NCI-H1436 treated with DMSO at 0.1 percent for 48 hours (cell line): ENCODE measurements at places on chromosomes 5 and 9.

DNA sequence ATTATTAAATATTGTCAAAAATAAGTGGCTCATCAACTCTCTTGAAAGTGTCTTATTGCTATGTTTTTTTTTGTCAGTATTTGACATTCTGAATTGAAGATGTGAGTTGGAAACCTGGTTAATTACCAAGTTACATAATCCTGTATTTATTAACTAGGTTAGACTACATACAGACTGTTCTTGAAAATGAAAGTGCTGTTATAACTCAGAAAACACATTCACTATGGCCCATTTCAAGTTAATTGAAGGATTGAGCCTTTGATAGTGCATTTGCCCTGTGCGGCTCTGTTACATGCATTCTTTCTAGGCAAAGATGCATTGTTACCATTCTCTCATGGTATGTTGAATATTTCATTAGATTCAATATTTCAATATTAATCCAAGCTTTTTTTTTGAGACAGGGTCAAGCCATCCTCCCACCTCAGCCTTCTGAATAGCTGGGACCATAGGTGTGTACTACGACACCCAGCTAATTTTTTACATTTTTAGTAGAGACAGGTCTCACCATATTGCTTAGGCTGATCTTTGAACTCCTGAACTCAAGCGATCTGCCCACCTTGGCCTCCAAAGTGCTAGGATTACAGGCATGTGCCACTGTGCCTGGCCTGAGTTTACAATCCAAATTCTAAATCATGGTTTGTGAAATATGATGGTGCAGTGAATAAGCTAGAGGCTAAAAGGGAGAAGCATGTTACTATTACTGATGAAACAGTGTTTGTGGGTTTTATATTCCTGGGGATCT is 10.0 kb downstream of the CTNNA1 start:
- DNase-seq: no peak

DNA sequence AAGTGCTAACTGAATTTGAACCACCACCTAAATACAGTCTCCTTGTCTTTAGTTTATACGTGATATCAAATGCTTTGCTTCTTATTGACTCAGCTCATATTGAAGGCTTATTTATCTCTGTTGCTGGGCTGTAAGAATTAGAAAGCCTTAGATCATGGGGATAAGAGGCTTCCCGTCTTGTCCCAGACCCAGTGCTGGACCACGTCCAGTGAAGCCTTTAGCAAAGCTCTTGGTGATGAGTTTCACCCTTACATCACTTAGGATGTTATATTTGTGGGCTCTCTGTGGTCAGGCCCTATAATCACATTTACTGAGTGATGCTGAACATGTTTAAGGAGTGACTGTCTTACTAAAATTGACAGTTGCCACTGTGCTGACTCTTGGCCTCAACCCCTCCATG is 11.2 kb downstream of the FAM240B start:
- no peak for DNase-seq

GRCh38 chr9:73093740-73094379 is 57.8 kb upstream of the ANXA1 start:
- no peak for DNase-seq

- no peak for DNase-seq
These were observed 22.9 kb upstream of the TEX10 start for GRCh38 chr9:100375658-100376057.

- DNase-seq: no peak
These were observed 128.8 kb downstream of the GPBP1 start for GRCh38 chr5:57302643-57303042.

DNA sequence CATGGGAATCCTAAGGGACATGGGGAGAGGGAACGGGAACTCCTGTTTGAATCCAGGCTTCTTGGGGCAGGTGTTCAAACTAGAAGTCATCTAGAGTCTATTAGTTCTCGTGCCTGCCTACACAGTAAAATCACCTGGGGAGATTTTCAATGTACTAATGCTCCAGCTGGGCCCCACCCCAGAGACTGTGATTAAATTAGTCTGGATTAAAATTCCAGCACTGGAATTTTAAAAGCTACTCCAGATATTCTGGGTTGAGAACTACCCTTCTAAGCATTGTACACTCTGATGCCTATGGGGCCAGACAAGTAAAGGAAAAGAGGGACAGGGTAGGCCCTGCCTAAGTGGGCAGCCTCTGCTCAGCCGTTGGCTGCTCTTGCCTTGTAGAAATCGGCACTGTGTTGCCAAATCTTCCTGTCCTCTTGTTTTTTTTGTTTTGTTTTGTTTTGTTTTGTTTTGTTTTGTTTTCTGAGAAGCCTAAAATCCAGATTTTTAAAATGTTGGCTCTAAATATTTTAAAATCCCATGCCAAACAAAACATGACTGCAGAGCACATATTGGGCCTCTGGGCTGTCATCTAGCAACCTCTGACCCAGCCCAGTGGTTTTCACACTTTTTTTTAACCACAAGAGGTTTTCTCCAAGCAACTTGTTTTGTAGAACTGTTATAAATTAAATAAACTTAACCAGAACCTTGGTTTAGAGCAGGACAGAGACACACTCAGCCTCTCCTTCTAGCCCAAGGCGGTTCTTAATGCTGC is 29.0 kb downstream of the ADRB2 start:
- DNase-seq: no peak

- DNase-seq: no peak
These were observed 124.0 kb downstream of the SEMA5A start for GRCh38 chr5:9421884-9422283.

GRCh38 chr5:142086229-142086628 is 22.4 kb upstream of the NDFIP1 start:
- no peak for DNase-seq

GRCh38 chr5:151052836-151053235 is 28.0 kb downstream of the TNIP1 start:
- no peak for DNase-seq

- no peak for DNase-seq
These were observed 87.9 kb downstream of the IQGAP2 start for GRCh38 chr5:76490960-76491359.

DNA sequence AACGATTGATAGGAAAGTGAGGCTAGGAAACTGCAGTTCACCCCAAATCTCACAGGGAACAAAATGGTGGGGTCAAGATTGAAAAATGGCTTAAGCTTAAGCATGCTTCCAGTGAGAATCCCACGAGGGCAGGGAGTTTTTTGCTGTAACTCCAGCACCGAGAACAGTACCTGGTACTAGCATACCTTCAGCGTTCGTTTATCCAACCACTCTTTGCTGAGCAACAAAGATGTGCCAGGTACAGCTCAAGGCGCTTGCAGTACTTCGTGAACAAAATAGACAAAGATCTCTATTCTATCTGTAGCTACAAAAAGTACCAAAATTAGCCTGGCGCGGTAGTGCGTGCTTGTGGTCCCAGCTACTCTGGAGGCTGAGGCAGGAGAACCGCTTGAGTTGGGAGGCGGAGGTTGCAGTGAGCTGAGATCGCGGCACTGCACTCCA is 778 bp upstream of the PPP6C start:
- no peak for DNase-seq

DNA sequence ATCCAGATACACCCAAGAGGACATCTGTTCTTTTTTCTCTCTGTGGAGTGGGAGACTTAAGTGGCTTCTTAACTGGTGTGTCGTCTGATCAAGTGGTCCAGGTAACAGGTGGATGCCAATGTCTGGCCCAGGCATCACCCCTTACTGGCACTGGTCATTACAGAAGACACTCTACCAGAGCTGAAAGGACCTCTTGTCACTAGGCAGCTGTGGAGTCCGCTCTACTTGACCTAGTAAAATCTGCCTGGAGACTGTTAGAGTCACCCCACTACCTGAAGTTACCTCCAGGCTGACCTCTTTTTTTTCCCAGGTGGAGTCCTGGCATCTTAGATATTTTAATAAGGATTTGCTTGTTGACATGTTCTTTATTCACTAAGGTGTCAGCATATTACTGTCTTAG is 22.5 kb downstream of the FXN start:
- DNase-seq: no peak

DNA sequence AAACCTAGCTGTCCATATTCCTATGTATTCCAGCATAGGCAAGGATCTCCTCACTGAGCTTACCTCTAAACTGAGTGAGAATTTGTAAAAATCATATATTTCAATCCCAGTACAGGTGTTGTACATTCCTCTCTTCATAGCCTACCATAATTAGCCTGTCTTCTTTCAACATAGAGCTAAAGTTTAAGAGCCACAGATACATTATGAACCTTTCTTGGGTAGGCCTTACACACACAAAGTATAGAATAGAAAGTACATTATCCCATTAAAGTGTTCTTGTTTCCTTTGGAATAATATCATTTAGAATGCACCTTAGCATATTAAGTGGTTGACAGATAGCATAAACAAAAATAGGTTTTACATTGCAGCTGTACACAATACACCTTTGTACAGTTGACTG is 282.1 kb upstream of the TMEM161B start:
- DNase-seq: no peak

DNA sequence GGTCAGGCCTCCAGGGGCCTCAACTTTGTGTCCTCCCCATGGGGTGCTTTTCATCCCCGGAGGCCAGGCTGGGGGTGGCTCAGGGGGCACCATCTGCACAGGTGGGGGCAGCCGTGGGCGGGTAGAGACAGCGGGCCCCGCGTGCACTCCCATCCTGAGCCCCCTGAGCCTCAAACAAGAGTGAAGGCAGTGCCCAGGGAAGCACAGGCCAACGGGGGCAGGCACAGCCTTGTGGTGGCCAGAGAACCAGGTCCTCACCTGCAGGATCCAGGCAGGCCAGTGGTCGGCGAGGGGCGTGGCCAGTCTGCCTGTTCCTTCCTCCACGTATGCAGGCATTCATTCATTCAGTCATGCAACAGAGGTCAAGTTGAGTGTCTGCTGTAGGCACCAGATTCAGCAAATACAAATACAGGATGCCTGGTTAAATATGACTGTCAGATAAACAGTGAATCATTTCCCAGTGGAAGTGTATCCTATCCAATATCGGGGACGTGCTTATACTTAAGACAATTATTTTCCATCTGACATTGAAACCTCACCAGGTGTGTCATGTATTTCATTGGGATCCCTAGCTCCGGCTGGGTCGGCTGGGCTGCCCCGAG is 22.3 kb downstream of the KCNT1 start:
- no peak for DNase-seq

DNA sequence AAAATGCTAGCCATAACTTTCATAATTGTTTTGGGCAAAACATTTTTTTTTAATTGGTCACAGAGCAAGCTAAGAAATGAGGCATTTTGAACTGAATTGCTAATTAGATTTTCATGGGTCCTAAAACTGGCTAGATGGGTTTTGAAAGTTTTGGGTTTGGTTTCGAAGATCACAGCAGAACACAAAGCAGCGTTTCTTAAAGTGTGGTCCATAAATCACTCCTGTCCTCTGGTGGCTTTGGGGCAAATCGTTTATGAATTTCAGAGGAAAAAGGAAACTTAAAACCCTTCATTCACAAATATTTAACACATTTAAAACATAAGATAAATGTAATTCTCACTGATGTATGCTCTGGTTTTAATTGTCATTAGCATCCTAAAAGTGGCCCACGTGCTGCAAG is 503.7 kb downstream of the SPATA31D1 start:
- DNase-seq: no peak

- DNase-seq: no peak
These were observed 51.1 kb downstream of the MAMDC2 start for GRCh38 chr9:70094747-70095146.

GRCh38 chr5:158170060-158170459 is 311.1 kb upstream of the CLINT1 start:
- no peak for DNase-seq

GRCh38 chr9:3810231-3810630 is 284.4 kb upstream of the RFX3 start:
- DNase-seq: no peak

DNA sequence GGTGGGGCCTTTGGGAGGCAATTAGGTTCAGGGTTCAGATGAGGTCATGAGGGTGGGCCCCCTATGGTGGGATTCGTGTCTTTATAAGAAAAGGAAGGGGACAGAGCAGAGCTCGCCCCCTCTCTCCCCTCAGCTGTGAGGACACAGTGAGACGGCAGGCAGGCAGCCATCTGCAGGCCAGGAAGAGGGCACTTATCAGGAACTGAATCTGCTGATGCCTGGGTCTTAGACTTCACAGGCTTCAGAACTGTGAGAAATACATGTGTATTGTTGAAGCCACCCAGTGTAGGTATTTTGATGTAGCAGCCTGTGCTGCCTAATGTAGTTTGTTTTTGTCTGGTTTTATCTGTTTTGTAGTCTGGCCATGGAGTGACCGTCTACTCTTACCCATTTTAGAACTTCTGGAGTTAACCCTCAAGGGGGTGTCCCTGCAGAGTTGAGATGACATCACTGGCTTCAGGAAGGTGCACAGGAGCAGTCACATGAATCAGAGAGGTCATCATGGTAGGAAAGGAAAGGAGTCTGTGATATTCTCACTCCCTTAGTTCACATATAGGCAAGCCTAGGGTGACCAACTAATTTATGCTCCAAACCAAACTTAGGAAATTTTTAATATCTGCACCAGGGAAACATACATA is 71.0 kb downstream of the LRRC70 start:
- no peak for DNase-seq

- DNase-seq: no peak
These were observed 77.3 kb downstream of the NNT start for GRCh38 chr5:43680286-43680685.

- no peak for DNase-seq
These were observed 59.8 kb downstream of the NREP start for GRCh38 chr5:111697215-111697614.

GRCh38 chr9:79116709-79117108 is 455.1 kb upstream of the TLE4 start:
- no peak for DNase-seq

- DNase-seq: no peak
These were observed 285.3 kb downstream of the ENC1 start for GRCh38 chr5:74355041-74355824.

DNA sequence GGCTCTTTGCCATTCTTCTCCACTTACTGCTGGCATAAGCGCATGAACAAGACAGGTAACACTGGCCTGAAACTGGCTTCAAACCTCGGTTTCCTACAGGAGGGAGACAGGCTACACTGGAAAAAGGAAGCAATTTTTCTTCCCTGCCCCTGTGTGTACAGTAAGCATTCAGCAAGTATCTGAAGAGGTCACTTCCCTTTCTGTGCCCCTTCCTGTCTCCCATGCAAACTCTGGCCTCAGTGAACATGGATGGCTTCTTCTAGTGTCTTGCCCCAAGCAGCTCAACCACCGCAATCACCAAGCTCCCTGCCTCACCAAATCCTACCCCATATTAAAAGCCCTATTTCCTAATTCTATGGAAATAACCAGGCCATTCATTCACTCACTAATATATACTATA is 42.4 kb downstream of the SERINC5 start:
- DNase-seq: no peak

DNA sequence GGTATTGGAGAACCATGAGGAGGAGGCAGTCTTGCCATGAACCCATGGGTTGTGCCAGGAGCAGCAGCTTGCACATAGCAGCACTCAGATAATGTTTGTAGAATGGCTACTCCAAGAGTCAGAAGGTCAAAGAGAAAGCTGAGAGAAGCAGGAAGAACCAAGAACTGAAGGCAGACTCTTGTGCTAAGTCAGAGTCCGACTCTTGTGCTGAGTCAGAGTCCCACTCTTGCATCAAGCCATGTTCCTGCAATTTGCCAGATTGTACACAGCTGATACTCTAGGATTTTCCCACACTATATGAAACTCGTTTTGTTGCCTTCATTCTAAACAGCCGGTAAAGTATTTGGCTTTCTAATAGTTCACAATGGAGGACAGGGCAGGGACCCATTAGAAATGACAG is 26.2 kb upstream of the HSPA9 start:
- DNase-seq: no peak
